ENCODE measurements at places on chromosomes 4 and X.
A peak's percentile ranks its signal among the peaks of the same experiment; 100 is the strongest.

DNA sequence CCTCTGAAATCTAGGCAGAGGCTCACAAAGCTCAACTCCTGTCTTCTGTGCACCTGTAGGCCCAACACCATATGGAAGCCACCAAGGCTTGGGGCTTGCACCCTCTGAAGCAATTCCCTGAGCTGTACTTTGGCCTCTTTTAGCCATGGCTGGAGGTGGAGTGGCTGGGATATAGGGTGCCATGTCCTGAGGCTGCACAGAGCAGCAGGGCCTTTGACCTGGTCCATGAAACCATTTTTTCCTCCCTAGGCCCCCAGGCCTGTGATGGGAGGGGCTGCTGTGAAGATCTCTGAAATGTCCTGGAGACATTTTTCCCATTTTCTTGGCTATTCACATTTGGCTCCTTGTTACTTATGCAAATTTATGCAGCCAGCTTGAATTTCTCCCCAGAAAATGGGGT, 20.9 kb upstream of the COL25A1 start:
- DNase-seq, result no peak

- no peak for DNase-seq
Measured at GRCh38 chrX:46575991-46576392, 2.4 kb downstream of the CHST7 start.

DNA sequence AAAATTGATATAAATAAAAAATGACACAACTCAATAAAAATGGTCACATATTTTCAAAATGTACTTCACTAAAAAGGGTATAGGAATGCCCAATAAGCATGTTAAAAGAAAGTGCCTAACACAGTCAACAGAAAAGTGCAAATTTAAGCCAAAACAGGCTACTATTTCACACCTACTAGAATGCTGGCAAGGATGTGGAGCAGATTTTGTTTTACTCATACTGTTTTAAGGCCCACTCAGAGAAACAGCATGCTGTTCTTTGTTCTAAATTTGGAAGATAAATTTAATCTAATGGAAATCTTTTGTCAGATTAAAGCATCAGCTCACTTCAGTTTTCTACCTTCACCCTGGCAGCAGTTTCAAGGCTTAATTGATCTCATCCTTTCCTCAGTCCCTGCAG, 576.8 kb upstream of the HS3ST1 start:
- no peak for DNase-seq

DNA sequence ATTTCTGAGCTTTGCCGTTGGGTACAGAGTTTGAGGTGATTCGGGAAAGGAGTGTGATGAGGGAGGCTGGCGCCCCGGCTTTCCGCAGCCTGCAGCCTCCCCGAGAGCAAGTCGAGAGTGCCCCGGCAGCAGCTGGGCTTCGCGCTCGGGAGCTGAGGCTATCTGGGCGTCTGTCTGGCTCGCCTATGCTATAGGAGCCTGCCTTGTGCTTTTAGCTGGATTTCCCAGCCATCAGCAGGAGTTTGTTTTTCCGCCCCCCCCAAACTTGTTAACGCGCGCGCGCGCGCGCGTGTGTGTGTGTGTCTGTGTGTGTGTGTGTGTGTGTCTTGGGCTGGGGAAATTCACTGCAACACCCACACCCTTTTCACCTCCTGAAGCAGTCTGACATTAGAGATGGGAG, 765 bp upstream of the DGKK start:
- peak; percentile 7 for DNase-seq

- no peak for DNase-seq
Measured at GRCh38 chr4:153275380-153276276, 68.9 kb upstream of the MND1 start.
